ENCODE measurements at places on chromosomes 4 and X. TPM values are rescaled to one million over a fixed set of nuclear protein-coding genes. Genes with fewer than 3 reads are reported as not detected.

TIGD2 gene
- 5.2 TPM for total RNA-seq

SSX4 gene
- not detected for total RNA-seq

PRR32 gene
- total RNA-seq, result 53.2 TPM

DCUN1D4 gene
- total RNA-seq, result 28.2 TPM

DGAT2L6 gene
- not detected for total RNA-seq

FATE1 gene
- total RNA-seq, result 0.52 TPM

SLC49A3 gene
- total RNA-seq, result 4.2 TPM

GPRASP1 gene
- 8.9 TPM for total RNA-seq
